Cardiac fibroblast (primary cell): ENCODE measurements at places on chromosomes 5 and 9.

DNA sequence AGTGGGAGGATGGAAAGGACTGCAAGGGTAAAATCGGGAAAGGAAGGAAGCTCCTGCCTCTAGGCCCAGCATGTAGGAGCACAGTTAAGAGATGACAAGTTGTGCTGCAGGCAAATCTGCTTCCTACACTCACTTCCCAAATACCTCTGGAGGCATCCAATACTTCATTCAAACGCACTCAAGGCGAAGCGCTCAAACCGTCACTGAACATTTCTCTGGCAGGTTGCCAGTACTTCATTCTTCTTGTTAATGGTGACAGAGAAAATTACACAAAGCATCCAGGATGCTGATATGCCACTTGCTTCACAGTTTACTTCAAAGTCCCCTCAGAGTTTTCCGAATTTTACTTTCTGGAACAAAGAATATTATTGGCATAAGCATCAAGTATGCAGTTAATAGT lies 59.8 kb downstream of the NREP start:
- no peak for DNase-seq

- no peak for DNase-seq
Observed at GRCh38 chr5:141879941-141880738, 1.9 kb upstream of the PCDH1 start.

DNA sequence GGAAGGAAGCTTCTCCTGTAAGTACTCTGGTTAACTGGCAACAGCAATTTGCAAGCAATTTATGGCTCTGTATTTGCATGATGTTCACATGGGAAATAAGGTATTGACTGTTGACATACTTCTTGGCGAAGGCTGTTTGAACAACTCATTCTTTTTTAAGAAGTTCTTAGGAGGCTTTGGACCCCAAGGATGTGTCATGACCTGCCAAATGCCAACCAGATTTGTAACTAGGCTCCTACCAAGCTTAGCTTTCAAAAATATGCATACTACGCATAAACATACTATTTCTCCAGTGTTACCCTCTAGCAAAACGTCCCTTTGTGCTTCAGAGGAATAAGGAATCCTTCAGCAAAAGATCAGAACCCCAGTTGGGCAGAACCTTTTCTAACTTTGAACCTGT lies 165.2 kb upstream of the MSX2 start:
- no peak for DNase-seq

DNA sequence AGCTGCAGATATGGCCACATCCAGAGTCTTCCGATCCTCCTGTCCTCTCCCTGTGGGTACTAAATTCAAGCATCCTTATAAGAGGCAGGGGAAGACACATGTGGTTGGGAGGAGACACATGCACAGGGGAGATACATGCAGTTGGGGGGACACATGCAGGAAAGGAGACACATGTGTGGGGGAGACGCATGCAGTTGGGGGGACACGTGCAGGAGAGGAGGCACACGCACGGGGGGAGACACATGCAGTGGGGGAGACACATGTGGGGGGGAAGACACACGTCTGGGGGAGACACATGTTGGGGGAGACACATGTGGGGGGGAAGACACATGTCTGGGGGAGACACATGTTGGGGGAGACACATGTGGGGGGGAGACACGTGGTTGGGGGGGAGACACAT lies 21.2 kb upstream of the OLFM1 start:
- no peak for DNase-seq

- DNase-seq: no peak
Observed at GRCh38 chr5:23996525-23996924, 489.1 kb downstream of the PRDM9 start.

DNA sequence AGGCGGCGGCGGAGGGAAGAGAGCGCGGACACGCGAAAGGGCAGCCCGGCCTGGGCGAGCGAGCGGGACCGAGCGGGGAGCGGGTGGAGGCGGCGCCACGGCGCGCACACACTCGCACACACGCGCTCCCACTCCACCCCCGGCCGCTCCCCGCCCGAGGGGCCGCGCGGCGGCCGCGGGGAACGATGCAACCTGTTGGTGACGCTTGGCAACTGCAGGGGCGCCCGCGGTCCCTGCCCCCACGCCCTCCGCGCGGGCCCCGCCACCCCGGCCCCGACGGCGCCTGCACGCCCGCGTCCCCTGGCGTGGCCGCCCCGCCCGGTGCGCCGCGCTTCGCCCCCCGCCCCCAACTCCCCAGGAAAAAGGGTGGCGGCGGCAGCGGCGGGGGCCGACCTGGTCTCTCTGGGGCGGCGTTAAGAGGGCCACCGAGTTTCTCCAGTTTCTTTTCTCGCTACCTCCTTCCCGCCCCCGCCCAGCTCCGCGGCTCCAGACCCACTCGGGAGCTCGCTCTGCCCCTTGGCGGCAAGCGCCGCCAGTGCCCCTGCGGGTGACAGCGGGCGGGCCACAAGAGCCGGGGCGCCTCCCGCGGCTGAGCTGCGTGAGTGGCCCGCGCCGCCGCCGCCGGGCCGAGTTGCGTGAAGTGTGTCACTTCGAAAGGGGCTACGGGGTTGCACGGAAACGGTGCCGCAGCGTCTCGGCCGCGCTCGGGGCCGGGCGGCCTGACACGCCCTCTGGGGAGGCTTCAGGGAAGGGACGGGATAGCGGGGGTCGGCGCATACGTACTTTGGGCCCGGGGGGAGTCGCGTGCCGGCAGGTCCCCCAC lies at the start of gene NR3C1:
Gene NR3C1 (minus strand): TSS at position 94 of the 823 bp plus-strand sequence. CDS start 2,847 bp downstream, outside the sequence.
- DNase-seq: peak; percentile 86

GRCh38 chr9:75775166-75775565 lies 115.3 kb upstream of the PCSK5 start:
- DNase-seq: no peak

DNA sequence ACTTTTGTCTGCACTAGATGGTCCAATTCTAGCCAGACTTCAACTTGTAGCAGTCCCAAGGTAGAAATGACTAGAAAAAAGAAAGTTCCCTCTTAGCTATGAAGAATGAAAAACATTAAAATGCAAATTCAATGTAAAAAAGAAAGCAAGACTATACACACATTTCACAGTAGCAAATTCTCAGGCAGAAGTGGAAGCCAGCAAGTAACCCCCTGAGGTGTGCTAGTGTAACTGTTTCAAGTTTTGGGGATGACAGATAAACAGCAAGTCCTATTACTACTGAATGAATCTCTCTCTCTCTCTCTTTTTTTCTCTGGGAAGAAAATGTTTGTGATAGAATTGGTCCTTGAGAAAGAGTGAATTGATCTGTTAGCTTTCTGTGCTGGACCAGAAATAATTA lies 185.6 kb downstream of the EFNA5 start:
- DNase-seq: no peak

DNA sequence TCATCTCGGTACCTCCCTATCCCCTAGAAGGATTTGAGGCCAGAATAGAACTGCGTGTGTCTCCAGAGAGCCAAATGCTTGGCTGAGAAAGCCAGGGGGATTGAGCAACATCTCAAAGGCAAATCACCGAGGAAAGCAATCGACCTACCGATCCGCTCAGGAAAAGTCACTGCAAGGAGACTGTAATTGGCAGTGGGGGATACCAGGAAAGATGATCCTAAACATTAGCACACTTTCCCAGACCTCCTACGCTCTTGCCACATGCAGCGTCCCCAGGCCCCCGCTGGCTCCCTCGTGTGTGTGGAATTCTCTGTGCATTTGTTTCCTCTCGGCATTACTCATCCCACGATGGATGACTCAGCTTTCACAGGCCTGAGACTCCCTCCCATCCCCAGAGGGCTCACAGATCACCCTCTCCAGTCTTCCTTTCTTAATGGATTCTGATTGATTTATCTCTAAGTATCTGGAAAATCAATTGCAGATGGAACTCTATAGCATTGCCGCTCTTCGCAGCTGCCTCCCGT lies 82.2 kb upstream of the ICE1 start:
- peak; percentile 86 for DNase-seq

GRCh38 chr5:141632650-141633049 lies 4.0 kb downstream of the HDAC3 start:
- no peak for DNase-seq

DNA sequence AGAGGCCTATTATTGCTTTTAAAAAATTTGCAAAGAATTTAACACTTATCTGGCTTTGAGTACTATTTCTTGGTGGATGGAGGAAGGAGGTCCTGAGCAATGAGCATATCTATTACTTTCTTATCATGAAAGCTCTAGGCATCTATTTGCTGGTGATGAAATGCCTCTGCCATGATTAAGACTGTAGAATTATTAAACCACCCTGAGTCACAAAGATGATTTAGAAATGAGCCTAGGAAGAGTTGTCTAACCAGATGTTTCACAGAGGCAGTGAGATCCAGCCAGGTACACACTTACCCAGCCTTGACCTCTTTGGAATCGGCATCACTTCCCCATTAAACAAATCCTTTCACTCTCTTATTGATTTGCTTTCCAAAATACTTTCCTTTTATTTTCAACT lies 304.4 kb upstream of the KIF2A start:
- no peak for DNase-seq

- no peak for DNase-seq
Observed at GRCh38 chr5:133579766-133580165, 32.6 kb downstream of the FSTL4 start.

GRCh38 chr5:154333016-154333415 lies 112.8 kb upstream of the SAP30L start:
- DNase-seq: no peak

DNA sequence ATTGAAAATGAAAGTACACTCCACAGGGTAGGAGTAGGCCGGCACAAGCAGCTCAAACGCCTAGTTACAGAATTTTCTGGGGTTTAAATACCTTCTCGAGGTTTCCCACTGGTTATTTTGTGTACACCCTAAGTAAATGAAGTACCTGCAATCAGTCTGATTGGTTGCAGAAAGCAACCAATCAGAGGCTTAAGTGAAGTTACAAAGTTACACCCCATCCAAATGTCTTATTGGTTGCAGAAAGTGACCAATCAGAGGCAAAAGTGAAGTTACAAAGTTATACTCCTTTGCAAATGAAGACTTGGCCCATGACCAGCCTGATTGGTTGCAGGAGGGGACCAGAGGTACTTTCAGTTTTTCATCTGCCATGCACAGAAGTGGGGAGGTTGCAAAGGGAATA lies 33.2 kb upstream of the ERAP2 start:
- no peak for DNase-seq

GRCh38 chr9:109062543-109062942 lies 49.2 kb upstream of the CTNNAL1 start:
- DNase-seq: no peak

DNA sequence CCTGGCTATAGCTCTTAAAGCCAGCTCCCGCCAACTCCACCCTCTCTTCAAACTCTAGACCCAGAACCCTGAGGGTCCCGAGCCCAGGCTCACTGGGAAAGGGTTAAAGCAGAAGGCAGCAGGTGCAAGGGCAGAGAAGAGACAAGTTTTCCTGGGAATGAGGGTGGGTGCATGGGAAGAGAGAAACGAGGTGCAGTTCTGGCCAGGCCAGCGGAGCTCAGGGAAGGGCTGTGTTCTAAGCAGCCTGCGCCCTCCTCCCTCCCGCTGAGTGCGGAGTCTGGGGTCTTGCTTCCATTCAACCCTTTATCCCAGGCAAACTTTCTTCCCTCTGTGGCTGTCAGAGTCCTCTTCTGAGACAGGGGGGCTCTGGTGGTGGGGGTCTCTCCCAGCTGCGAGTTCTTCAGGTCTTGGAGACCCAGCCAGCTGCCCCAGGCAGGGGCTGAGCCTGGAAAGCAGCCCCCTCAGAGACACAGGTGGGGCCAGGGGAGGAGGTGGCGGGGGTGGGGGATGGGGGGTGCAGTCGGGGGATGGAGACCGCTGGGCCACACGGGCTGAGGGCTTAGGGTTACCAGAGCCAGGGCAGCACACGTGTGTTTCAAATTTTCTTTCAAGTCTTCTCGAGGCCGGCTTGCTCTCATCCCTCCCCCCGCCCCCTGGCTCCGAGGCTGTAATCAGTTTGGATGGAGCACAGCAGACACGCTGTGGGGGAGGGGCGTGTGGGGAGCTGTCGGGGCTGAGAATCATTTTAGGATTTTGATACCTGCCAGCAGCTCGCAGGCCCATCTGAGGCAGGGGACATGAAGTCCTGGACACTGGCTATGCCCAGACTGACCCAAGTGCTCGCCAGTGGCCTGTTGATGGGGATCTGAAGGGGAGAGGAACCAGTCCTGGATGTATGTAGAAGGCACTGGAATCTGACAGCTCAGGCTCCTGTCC lies 169.6 kb upstream of the SMIM23 start:
- DNase-seq: no peak

DNA sequence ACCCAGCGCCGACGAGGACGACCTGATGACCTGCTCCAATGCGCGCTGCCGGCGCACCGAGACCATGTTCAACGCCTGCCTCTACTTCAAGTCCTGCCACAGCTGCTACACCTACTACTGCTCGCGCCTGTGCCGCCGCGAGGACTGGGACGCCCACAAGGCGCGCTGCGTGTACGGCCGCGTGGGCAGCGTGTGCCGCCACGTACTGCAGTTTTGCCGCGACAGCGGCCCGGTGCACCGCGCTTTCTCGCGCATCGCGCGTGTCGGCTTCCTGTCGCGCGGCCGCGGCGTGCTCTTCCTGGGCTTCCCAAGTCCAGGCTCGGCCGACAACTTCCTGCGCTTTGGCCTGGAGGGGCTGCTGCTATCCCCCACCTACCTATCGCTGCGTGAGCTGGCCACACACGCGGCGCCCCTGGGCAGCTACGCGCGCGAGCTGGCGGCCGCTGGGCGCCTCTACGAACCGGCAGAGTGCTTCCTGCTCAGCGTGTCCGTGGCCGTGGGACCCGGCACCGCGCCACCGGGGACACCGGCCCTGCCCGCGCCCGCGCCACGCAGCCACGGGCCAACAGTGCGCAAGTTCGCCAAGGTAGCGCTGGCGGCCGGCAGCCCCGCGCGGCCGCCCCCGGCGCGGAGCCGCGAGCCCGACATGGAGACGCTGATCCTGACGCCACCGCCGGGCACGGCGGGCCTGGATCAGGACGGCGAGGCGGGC lies 2.7 kb upstream of the PHPT1 start:
- no peak for DNase-seq

GRCh38 chr9:72315510-72316311 lies 49.3 kb downstream of the ZFAND5 start:
- DNase-seq: peak; percentile 52

GRCh38 chr5:143806579-143806978 lies 5.4 kb upstream of the HMHB1 start:
- peak; percentile 29 for DNase-seq

GRCh38 chr9:123984802-123985201 lies 26.8 kb upstream of the LHX2 start:
- DNase-seq: no peak

GRCh38 chr5:127418974-127419682 lies 98.3 kb upstream of the PRRC1 start:
- DNase-seq: no peak

DNA sequence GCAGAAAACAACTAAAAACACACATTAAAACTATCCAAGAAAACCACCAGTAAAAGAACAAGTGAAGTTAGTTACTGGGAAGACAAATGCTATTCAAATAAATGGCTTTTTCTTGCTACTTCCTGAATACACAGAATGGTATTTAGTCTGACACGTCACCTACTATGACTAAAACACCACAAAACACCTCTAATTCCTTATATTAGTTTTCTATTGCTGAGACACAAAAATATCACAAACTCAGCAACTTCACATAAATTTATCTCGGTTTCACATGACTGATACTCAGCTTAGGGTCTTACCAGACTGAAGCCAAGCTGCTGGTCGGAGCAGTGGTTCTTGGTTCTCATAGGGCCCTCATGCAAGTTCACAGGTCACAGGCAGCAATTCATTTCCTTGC lies 5.4 kb downstream of the DMAC1 start:
- no peak for DNase-seq

GRCh38 chr5:1510631-1511030 lies 13.1 kb downstream of the LPCAT1 start:
- DNase-seq: no peak
